ENCODE measurements at places on chromosomes 16 and 17.

DNA sequence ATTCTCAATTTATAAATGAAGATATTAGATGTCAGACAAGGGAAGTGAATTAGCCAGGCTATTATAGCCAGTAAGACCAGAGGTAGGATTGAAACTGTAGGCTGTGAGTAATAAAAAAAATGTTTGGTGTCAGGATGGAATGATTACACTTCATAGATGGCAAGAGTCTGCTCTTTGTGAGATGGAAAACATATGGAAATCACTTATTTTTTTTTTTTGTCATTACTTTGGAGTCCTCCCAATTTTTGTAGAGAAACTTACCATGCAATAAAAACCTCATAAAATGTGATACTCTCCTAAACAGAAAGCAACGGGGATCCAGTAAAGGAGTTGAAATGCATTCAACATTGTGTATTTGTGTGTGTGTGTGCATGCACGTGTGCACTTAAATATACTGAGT, 532.7 kb upstream of the CDH8 start:
- no peak for DNase-seq

GRCh38 chr17:6677946-6678345, 26.4 kb downstream of the C17orf100 start:
- DNase-seq: no peak

DNA sequence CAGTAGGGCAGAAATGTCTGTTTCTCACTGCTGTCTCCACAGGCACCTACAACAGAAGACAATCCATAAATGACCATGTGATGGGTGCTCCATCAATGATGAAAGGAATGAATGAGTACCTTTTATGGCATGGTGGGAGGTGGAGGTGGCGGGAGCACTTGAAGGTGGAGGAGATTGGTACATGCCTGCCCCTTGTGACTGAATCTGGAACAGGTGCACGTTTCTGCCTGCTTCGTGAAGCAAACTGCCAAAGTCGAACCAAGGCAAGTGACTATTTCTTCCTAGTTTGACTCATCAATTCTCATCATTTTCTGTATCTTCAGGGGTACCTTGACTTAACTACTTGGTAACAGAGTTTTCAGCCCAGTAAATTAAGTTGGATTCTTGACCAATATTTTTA, 25.4 kb downstream of the CDRT15 start:
- no peak for DNase-seq

DNA sequence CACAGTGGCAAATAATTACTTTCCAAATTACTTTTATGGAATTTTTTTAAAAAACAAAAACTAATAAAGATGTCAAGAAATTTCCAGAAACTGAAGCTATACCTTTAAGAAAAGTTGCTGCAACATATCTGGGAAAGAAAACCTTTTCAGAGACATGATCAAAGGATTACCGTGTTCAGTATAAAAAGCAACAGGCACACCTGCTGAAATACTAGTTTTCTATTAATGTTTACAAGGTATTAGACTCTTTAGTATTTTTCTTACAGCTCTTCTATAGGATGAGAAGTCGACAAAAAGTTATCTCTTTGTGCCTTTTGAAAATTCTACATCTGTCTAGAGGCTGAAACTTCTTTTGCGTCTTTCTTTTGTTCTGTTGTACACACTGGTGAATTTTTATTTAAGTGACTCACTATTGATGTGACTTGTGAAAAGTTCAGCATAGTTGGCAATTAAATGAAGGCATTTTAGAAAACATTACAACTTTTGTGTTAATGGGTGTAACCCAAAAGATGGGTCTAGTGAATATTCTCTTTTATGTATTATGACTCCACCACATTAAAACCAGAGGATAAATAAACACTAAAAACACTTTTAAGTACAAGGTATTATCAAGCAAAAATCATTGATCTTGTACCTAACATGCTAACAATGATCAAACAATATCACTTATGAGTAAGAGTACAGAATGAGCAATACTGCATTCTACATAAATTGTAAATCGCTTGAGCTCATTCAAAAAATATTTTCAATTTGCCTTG, 23.8 kb downstream of the NACA2 start:
- no peak for DNase-seq

GRCh38 chr16:4852221-4852872, 5.1 kb downstream of the UBN1 start:
- no peak for DNase-seq

- no peak for DNase-seq
Observed at GRCh38 chr17:13939222-13939621, 130.1 kb upstream of the COX10 start.

DNA sequence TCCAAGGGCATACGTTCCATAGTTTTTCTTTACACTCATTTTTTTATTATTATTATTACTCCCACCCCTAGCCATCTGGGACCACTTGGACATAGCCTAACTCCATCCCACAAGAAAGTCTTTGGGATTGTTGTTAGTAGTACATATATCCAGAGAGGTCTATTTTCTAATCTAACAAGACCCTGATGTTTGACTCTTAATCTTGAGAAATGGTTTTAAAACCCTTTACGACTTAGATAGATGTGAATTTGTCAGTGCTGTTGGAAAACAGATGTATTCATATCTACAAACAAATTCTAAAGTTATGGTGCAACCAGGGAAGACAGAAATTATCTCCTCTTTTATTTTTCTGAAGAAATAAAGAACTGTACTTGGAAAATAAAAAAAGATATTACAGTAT, 197.8 kb downstream of the CDH11 start:
- no peak for DNase-seq
